Osteoblast (primary cell): ENCODE measurements at places on chromosomes 3 and 15. TPM values are rescaled to one million over a fixed set of nuclear protein-coding genes. Genes with fewer than 3 reads are reported as not detected.

DNA sequence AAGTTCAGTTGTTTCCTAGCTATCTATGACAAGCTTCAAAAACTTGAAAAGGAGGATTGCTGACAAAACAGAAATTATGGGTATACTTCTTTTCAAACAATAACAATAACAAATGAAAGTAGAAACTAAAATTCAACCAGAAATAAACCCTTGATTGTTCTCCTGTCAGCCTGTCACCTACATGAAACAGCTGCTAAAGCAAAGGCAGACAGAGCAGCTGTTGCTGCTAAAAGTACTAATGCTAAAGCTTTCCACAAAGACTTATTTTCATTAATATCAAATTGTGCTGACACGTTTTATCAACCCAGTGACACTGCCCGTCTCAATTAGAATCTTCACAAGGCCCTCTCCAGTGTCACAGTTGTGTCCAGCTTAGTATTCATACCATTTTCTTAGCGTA is 533.2 kb upstream of the GBE1 start:
- no peak for DNase-seq

KBTBD13 gene
- not detected in 2 replicates for total RNA-seq

DNA sequence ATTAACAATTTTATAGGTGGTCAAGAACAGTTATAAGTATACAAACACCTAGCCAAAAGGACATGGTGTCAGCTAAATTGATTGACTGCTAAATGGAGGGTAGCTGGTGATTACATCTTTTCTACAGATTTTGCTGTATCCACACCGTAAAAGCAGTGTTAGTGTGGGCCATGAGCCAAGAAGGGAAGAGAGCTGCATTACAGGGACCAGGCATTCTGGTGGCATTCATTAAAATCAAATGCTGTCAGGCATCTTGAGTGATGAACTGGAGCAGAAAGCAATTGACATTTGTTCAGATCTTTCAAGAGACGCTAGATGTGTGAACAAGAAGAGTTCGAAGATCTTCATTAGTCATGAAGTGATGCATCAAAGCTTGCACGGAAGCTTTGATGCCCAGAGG is 177.9 kb downstream of the ARPP21 start:
- DNase-seq: no peak

GRCh38 chr3:133112666-133113065 is 74.5 kb downstream of the TMEM108 start:
- no peak for DNase-seq

DNA sequence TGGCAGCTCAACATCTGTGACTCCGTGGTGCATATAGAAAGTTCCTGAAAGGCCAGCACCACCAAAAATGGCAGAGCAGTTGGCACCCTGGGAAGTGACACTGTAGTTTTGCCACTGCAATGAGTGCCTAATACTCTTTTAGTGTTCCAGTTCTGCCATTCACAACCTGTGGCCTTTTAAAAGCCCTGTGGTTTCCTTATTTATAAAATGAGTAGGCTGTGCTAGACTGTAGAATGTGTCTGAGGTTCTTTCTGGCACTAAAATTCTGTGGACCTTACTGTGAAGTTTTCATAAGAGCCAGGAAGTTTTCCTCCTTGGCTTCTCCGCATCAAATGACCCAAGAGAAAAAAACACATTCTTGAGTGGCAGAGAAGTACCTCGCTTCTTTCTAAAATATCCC is 74.1 kb downstream of the MME start:
- no peak for DNase-seq

DNA sequence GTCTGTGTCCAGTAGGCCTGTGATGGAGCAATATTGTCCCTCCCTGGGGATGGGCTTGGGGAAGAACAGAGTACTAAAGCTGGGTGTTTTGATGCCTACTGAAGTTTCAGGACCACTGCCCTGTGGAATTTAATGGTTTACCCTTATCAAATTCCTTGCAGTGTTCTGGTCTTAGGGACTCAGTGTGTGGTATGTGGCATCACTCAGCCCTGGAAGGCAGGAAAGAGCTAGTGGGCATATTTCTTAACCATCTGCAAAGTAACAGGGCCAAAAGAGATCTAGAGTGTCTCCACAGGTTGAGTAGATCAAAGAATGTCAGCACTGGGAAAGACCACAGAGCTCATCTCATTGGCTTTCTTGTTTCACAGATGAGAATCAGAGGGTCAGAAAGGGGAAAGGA is 11.8 kb upstream of the SCN10A start:
- DNase-seq: no peak

DNA sequence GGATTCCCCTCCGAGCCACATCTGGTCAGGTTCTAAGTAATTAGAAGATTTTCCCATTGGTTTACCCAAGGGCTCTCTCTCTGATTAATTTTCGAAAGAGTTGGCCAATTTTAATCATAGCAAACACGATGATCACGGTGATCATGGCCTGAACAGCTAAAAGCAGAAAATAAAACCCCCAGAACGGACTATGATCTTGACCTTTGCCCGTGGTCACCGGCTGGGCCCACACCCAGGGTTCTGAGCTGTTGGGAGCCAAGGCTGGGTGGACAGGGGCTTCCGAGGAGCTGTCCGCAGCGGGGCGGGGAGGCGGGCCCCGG is 2.6 kb downstream of the GP5 start:
- no peak for DNase-seq

DNA sequence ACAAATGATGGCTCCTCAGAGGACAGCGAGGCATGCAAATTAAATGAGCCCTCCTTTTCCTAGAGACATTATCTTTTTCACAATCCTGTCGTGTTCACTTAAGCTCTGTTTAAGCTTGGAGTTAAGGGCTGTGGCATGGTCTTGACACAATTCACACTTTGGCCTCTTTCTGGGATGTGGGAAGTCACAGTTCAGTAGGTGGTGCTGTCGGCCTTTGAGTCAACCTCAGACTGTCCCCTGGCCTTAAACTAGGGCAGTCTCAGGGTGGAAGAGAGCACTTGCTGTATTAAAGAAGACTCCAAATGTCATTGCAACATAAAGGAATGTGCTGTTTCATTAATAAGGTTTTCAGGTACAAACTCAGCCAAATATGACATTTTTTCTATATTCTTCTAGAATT is 351.0 kb downstream of the MCTP2 start:
- DNase-seq: no peak

GRCh38 chr3:55405436-55405835 is 81.7 kb downstream of the WNT5A start:
- no peak for DNase-seq

GRCh38 chr3:184619787-184620430 is 58.3 kb downstream of the EPHB3 start:
- DNase-seq: peak; percentile 45

ZNF502 gene
- 4.0 and 4.7 TPM in 2 replicates for total RNA-seq

DNA sequence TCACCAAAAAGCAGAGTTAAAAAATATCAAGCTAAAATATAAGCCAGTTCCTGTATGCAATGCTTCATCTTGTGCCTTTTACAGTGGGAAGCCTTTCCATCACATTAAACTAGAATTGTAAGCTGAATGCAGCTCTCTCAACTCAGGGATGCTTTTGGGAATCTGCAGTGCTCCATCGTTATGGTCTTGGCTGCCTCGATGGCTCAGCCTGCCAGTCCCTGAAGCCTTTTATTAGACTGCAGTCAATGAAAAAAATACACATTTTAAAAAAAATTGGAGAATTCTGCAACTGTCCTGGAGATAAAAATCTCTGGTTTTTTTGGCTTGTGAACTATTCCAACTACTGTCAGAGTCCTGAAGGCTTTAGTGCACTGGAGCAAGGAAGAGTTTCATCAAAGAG is 53.0 kb downstream of the FRMD4B start:
- DNase-seq: no peak

- peak; percentile 42 for DNase-seq
These were observed 49.7 kb upstream of the SKIL start for GRCh38 chr3:170307671-170308405.

- peak; percentile 98 for DNase-seq
These were observed 48.1 kb downstream of the IQSEC1 start for GRCh38 chr3:13025090-13025489.

EXOSC7 gene
- 25.0 and 31.8 TPM in 2 replicates for total RNA-seq

DNA sequence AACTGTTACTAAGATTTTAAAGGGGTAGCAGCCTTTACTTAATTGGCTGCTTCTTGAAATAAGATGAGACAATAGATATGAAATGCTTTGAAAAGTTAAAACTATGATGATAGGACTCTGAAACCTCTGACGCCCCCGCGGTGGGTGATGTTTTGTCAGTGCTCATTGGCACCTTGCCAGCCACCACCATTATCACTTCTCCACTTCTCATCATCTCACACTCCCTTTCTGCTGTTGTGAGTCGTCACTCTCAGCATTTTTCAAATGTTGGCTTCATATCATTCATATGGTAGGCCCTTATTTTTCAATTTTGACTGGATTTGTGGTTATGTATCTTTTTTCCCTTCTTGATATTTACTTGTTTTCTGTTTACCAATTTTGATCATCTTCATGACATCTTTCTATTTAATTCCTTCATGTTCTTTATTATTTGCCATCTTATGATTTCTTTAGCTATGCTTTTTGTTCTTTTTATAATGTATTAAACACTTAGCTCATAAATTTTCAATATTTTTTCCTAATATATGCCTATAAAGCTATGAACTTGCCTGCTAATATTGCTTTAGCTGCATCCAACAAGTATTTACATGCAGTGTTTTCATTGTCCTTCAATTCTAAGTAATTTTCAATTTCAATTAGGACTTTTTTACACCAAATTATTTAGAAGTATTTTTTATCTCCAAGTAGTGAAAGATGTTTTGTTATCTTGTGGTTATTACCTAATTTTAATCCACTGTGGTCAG is 30.3 kb upstream of the SKOR1 start:
- no peak for DNase-seq

- DNase-seq: no peak
These were observed 5.8 kb downstream of the OR5H6 start for GRCh38 chr3:98269846-98270245.

ATP8B4 gene
- 0.88 and 1.1 TPM in 2 replicates for total RNA-seq

DNA sequence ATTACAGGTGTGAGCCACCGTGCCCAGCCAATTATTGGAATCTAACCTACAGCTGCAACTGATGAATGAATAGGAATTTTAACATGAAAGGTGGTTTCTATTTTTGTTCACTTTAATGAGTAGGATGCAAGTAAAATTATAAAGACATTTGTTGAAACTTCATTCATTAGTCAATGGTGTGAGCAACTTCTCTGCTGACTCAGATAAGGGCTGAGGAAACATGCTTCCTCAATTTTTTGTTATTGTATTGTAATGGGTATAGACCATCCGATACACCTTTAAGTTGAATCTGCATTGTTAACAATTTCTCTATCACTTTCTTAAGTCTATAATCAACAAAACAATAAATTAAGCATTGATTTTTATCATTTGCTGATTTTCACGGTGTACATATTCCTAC is 127.8 kb downstream of the STAG1 start:
- no peak for DNase-seq

GRCh38 chr3:124281453-124282316 is 289.8 kb upstream of the ROPN1 start:
- no peak for DNase-seq

LRRIQ4 gene
- total RNA-seq: under 0.01 and 0.29 TPM in 2 replicates

ZIC1 gene
- total RNA-seq: 2.1 and 3.6 TPM in 2 replicates

DNA sequence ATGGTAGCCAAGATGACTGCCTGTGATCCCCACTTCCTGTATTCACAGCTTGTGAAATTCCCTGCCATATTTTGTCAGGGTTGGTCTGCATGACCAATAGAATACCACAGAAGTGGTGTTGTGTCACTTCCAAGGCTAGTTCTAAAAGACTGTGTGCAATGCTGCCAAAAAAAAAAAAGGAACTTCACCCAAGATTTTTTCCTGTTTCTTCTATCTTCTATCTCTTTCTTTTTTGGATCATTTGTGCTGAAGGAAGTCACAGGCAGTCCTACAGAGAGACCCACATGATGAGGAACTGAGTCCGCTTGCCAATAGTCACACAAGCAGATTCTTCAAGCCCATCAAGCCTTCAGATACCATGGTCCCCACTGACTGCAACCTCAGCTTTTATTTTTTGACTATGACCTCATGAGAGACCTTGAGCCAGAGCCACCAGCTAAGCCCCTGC is 18.1 kb upstream of the RAF1 start:
- peak; percentile 74 for DNase-seq

GRCh38 chr3:103308921-103309320 is 874.1 kb downstream of the ZPLD1 start:
- no peak for DNase-seq

CDCP1 gene
- total RNA-seq: 4.4 and 7.6 TPM in 2 replicates

GRCh38 chr3:70982284-70982683 is 601.2 kb downstream of the FOXP1 start:
- no peak for DNase-seq

CCDC12 gene
- total RNA-seq: 17.4 and 20.6 TPM in 2 replicates

GRCh38 chr3:71512544-71512943 is 71.0 kb downstream of the FOXP1 start:
- no peak for DNase-seq

SEMA5B gene
- not detected in 2 replicates for total RNA-seq

- peak; percentile 86 for DNase-seq
These were observed 32.6 kb downstream of the MAGEF1 start for GRCh38 chr3:184679056-184679816.

DNA sequence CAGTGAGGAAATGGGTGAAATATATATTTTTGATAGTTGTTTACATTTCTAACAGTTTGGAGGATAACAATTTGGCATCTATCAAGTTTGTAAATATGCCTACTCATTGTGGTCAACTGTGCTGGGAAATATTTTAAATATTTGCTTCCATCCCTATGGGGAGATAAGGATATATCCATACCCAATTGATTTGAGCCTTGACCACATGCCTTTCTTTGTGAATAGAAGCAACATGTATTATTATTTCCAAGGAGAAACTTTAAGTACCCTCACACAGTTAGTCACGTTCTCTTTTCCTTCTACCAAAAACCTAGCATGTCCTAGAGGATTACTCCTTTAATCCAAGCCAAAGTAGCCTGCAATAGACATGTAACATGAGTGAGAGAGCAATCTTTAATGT is 245.4 kb upstream of the CBLB start:
- DNase-seq: no peak

- DNase-seq: no peak
These were observed 20.9 kb upstream of the CEMIP start for GRCh38 chr15:80758130-80758745.

DNA sequence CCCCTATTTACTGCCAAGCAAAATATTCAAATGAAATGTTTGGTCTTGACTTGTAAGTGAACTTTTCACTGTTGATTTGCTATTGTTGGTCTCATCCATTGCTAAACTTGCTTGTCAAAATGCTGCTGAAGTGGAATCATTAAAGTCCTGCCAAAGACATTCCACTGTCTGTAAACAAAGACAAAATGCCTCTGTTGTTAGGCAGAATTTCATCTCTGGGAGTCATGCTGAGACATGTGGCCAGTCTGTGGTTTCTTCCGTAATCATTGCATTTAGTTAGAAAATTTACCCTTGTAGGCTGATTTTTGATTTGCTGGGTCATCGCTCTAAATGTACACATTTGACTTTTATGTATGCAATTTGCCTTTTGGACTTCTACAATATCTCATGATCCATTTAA is 577.7 kb downstream of the MECOM start:
- DNase-seq: peak; percentile 86

GALNT15 gene
- total RNA-seq: 6.5 and 7.1 TPM in 2 replicates

AGBL1 gene
- total RNA-seq: not detected in 2 replicates

AP3B2 gene
- under 0.01 and 0.36 TPM in 2 replicates for total RNA-seq

GRCh38 chr15:36160351-36160750 is 419.1 kb upstream of the CDIN1 start:
- no peak for DNase-seq

RTP1 gene
- total RNA-seq: not detected in 2 replicates

EOMES gene
- total RNA-seq: under 0.01 TPM in 1 of 2 replicates, not detected in the other

MAGI1 gene
- 61.0 and 66.6 TPM in 2 replicates for total RNA-seq

GRCh38 chr3:8220291-8220690 is 281.3 kb upstream of the LMCD1 start:
- no peak for DNase-seq
